Fibroblast of skin of scalp (primary cell): ENCODE measurements at places on chromosomes 12 and 14.

GRCh38 chr14:69953266-69953915 is 74.2 kb downstream of the SMOC1 start:
- DNase-seq, result no peak

DNA sequence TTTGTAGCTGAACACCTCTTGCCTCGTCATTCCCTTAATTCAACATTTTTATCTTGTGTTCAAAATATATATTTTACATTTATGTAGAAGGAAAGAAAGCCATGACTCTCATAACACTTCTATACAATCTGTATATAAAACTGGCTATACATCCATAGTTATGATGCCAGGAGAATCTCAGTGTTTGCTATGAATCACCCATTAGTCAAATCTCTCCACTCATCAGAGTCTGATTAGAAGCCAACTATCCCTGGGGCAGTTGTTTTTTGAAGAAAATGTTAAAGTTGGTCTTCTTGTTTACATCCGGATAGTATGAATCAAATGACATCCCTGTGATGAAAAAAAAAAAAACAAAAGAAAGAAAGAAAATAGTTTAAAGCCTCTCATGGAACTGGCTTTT is 503.9 kb downstream of the NELL2 start:
- DNase-seq, result peak; percentile 28

GRCh38 chr12:81539279-81539678 is 219.9 kb downstream of the PPFIA2 start:
- DNase-seq, result no peak

GRCh38 chr14:51228391-51228790 is 11.7 kb upstream of the TMX1 start:
- no peak for DNase-seq

- DNase-seq, result peak; percentile 82
Measured at GRCh38 chr12:120445911-120446843, at the start of the genes GATC and TRIAP1. GATC (plus strand) TSS chr12:120446444; CDS start chr12:120446481, 37 bp downstream. TRIAP1 (minus strand) TSS chr12:120446384; CDS start chr12:120446372, 12 bp downstream.

DNA sequence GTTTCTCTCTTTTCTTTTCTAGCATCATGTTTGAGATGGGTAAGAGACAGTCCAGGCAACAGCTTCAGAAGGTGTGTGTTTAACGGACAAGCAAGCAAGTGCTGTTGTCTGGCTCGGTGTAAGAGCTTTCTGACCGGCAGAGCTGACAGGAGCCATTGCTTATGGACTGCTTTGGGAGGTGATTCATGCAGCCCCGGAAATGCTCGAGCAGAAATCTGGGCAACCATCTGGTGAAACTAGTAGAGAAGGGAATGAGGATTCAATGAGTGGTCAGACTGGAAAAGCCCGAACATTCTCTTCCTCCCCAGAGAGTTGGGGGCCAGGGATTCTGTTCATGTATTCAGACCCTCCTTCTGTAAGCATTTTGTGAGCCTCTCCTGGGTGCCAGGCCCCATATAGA is 24.4 kb downstream of the TUNAR start:
- DNase-seq, result peak; percentile 38

GRCh38 chr14:29220072-29220471 is 453.5 kb downstream of the FOXG1 start:
- DNase-seq, result no peak
